Esophagus squamous epithelium (tissue), 5 donors: ENCODE measurements at places on chromosomes 11 and 22.

DNA sequence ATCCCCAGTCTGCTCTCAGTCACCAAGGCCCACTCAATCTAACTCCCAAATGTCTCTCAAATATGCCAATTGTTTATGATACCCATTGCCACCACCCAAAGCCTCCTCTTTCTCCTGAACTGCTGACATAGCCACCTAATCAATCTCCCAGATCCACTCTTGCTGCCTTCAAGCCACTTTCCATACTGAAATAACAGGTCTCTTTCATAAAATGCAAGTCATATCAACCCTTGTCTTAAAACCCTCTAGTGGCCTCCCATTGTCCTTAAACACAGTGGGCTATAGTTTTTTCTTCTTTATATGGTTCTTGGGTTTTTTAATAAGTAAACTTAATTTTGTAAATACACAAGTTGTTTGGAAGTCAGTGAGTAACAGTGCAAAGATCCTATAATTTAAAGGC, 155.2 kb upstream of the ZC3H12C start:
- no peak for DNase-seq

DNA sequence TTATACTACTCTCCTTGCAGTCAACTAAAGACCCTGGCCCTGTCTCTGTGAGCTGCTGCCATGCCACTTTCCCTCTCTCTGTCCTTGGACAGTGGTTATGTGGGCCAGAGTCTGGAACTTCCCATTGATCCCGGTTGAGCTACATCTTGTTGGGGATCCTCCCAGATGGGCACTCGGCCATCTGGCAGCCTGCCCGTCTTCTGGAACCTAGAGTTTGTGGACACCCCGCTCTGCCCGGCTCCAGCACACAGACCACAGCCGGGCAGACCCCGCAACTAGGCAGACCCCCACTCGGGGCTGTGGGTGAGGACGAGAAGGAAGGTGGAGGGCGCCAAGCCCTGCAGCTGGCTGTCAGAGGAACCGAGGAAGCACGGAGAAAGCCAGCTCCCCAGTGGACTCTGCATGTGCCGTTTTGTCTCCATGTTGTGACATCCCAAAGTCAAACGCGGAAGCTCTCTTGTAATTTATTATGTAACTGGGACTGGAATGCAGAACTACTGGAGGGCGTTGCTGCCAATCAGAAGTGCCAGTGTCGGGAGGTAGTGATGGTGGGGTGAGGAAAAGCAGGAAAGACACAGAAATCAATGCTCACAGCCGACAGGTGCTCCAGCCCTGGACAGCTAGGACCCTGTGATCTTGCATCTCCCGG, 207.7 kb downstream of the CEP164 start:
- no peak for DNase-seq

GRCh38 chr11:93907901-93908300, 57.5 kb upstream of the VSTM5 start:
- DNase-seq = no peak

GRCh38 chr11:132493801-132494200, 1038.5 kb downstream of the OPCML start:
- DNase-seq = no peak
